ENCODE measurements at places on chromosomes 2 and 18.

DNA sequence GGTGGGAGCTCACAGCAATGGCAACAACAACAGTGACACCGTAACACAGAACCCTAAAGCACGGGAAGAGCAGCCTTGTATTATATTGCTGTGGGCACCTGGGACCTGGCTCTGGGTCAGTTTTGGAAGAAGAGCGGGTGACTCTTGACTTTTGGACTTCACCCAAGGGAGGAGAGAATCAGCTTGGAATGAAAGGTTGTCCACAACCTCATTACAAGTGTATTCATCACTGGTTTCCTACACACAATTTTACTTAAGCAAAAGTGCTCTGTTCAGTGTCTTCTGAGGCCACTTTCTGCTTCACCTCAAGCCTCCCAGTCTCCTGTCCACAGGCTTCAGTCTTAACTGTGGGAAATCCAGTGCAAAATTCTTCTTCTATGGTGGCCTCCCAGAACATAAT, 263.8 kb downstream of the KCNE4 start:
- DNase-seq = no peak

- DNase-seq = no peak
These were observed 47.2 kb downstream of the RAD51AP2 start for GRCh38 chr2:17470855-17471641.

- DNase-seq = no peak
These were observed 801.4 kb downstream of the BCL11A start for GRCh38 chr2:59752071-59752470.

DNA sequence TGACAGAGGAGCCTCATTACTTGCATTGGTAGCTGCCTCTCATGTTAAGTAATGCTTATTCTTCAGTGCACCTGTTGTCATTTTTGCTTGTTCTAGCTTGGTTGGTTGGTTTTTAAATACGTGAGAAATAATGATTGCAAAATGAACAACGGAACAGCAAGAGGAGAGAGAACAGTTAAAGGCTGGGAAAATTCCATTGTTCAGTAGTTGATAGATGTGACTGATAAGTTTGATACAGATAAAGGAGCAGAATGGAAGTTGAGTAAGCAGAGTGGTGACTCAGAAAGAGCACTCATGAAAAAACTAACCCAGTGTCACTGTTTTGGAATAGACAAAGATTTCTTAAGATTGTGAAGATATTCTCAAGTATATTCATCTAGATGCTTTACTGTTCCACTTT, 50.5 kb downstream of the MTA3 start:
- no peak for DNase-seq

DNA sequence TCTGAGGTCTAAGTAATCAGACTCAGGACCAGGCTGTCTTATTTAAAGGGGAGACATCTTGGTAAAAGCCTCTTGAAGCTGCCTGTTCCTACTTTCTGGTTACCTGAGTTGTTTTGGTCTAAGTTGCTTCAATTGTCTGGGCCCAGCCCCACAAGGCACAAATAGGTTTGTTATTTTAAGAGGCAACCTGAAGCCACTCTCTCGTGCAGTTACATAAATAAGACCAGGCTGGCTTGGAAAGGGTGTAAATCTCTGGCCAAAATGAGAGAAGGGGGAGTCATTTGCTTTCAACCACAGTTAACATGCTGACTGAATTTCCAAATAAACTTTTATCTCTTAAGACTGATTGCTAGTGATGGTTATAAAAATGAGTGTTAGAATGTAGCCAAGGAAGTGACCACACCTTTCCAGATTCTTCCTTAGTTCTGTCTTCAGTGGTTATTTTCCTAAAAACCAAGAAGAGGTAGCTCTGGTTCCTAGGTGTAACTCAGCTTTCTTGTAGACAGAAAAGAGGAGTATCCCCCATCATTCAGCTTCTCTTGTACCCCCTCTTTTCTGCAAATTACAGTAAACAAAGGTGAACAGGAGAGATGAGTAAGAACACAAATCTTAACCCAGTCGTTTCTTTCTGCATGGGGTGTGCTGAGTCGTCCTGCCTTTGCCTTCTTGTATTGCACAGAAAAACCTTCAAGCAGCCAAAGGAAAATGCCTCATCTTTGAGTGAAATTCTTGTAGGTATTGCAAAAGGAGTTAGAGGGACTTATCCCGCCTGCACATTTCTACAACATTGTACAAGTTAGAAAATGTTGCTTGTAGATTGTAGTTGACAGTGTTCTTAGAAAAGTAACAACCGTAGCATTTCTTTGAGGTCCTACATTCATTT, 161.5 kb upstream of the NT5C1B start:
- no peak for DNase-seq

- DNase-seq = no peak
These were observed 7.9 kb upstream of the KCNF1 start for GRCh38 chr2:10903861-10904210.

GRCh38 chr18:24672165-24672941, 211.9 kb downstream of the HRH4 start:
- no peak for DNase-seq

- no peak for DNase-seq
These were observed 157.1 kb upstream of the SCN7A start for GRCh38 chr2:166651080-166651675.

- no peak for DNase-seq
These were observed 41.5 kb upstream of the OTOS start for GRCh38 chr2:240182001-240182400.

DNA sequence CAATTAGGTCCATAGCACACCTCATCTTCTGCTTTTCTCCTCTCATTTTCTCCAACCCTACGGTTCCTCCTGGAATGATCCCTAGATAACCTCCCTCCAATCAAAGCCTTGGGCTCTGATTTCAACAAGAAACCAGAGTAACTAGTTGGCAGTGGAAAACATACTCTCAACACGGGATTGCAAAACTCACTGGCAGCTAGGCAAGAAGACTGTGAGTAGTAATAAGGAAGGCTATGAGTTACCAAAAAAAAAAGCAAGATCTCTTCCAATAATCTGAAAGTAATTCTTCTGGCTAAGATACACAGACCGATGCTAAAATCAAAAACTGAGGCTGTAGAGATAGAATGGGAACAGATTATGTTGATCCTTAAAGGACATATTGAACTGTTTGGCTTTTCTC, 28.4 kb upstream of the CCDC102B start:
- no peak for DNase-seq

GRCh38 chr18:59990121-59990823, 90.5 kb downstream of the PMAIP1 start:
- DNase-seq = no peak

DNA sequence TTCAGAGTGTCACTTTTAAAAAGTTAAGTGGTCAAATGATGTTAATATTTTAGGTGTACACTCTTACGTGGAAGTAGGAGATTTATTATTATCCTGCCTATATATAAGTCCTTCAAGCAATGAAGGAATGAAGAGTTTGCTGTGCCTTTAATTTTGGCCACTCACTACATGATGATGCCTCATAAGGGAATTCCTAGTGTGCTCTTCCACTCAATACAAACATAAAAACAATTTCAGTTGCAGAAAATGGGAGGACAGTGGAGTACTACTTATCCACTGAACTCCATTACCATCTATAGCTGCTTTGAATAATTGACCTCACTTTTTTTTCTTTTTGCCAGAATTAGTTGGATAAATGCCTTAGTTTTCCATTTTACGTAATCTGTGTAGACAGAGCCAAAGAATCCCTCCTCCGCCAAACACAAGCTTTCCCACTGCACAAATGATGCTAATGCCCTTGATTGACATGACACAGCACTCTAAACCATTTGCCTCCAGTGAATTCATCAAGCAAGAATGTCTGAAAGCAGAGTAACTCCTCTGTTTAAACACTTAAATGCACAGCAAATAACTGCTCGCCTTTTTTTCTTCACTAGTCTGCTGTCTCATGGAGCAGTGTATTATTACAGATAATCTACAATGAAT, 751.1 kb upstream of the FANCL start:
- no peak for DNase-seq

- no peak for DNase-seq
These were observed 18.5 kb downstream of the PLEKHM3 start for GRCh38 chr2:208006833-208007232.

DNA sequence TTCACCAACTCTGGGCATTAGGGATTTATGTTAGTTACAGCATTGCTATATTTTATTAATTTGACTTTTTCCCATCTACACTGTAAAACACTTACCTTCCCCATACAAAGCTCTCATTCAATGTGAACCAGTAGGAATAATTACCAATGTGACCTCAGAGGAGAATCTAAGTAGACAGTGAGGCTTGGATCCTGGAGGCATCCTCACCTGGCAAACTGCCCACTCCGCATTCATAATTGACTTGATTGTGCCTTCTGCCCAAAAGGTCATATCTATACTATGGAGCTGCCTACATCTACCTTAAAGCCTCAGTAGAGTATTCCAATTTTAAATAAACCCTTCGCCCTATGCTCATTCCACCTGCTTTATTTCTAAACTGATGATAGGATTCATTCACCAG, 45.4 kb upstream of the SCN1A start:
- no peak for DNase-seq

- DNase-seq = no peak
These were observed 8.7 kb downstream of the EPHA4 start for GRCh38 chr2:221563270-221563985.

- DNase-seq = no peak
These were observed 70.8 kb downstream of the KCNE4 start for GRCh38 chr2:223122781-223123180.

- DNase-seq = no peak
These were observed 127.8 kb upstream of the TRIB2 start for GRCh38 chr2:12588986-12589385.

DNA sequence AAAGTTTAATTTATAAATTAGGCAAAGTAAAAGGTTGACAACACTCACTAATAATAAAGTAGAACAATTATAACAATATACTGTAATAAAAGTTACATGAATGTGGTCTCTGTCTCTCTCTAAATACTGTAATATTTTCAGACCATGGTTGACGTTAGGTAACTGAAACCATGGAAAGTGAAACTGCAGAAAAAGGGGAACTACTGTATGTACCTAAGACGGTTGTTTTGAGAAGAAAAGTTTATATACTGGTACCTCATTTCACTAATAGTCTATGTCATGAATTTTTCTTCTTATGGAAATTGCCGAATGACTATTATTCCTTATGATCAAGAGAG, 166.7 kb upstream of the ZNF521 start:
- no peak for DNase-seq

DNA sequence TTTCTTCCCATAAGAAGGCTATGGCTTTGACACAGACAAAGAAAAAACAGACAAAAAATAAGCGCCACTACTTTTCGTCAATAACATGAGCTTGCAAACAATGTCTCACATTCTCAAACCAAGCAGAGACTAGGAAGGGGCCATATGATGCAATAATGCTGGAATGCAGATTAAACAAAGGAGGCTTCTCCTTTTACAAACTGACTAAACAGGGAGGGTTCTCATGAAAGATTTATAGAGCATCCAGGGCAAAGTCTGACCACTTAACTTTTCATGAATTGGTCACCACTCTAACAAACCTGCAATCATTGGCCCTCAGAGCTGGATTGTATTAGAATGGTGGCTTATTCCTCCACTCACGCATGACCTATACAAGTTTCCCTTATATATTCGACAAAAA, 663.3 kb upstream of the CHAC2 start:
- no peak for DNase-seq

DNA sequence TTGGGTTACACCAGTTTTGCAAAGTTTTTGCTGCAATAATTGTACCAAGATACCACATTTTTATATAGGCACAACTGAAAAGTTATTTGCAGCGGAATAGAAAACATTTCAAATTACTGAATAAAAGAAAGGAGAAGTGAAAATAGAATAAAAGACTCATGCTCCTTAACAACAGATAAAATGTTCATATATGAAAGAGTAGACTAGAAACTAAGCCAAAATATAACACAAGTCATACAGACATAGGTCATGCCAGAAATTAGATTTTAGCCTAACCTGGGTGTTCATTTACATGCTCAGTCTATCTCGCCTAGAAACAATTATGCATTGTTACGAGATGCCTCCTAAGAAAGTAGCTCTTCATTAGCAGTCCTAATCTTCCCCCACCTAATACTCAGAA, 16.4 kb upstream of the MAP3K20 start:
- DNase-seq = no peak

- no peak for DNase-seq
These were observed 121.4 kb downstream of the ANTXR1 start for GRCh38 chr2:69134306-69134945.

- DNase-seq = no peak
These were observed 128.8 kb downstream of the TTC32 start for GRCh38 chr2:19772981-19773380.

- no peak for DNase-seq
These were observed 85.2 kb downstream of the NYAP2 start for GRCh38 chr2:225484751-225485150.

DNA sequence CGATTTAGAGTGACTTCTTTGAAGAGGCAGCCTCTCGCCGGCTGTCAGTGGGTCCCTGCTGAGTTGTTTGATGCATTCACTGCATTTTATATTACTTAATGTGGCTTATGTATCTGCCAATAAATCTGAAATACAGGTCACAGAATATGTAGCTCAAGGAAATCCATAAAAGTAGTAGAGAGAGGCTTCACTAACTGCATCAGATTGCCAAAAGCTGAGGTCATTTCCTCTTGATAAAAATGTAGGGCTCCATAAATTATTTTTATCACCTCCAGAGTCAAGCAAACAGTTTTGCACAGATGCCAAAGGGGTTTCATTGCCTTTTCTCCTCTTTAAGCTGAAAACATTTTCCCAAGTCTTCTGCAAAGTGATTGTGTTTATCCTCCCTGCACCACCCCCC, 36.5 kb upstream of the CCDC93 start:
- DNase-seq = no peak

DNA sequence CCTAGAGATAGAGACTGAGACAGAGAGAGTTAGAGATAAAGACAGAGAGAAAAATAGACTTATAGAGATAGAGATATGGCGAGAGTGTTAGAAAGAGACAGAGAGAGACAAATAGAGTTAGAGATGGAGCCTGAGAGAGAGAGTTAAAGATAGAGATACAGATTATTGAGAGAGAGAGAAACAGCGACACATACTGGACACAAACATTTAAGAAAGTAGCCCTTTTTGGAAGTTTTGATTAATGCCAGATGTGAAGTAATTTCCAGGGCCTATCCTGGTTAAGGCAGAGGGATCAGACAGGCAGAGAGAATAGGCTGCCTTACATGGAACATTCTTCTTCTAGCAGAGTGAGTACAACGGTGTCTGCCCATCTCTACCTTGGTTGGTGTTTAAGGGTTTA, 311.6 kb upstream of the CDH7 start:
- no peak for DNase-seq

DNA sequence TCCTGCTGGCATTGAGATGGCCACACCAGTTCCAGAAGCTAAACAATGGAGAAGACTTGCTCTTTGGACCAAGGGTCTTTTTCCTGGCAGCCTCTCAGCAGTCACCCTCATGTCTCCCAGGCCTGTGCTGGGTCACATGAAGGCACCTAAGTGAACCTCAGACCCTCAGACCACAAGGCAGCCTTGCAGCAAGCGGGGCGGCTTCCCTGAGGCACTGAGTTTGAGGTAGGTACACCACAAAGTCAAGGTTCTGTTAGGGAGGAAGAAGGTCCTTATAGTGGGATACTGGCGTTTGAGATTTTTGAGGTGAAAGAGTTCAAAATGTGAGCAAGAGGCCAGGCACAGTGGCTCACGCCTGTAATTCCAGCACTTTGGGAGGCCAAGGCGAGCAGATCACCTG, 8.5 kb upstream of the PRELID3A start:
- no peak for DNase-seq

Measured in stimulated activated CD8-positive, alpha-beta memory T cell treated with anti-CD3 and anti-CD28 coated beads, Interleukin-2, amount 100 ng/mL, for 1 hour (primary cell).